ENCODE measurements at places on chromosomes 1 and 21. TPM values are rescaled to one million over a fixed set of nuclear protein-coding genes. Genes with fewer than 3 reads are reported as not detected.

Gene RCC2
- 33.2 TPM for total RNA-seq

Gene GBP6
- not detected for total RNA-seq

Gene RHD
- not detected for total RNA-seq

Gene OLIG1
- total RNA-seq: not detected

Gene PGM1
- 80.1 TPM for total RNA-seq

Gene COPA
- total RNA-seq: 170 TPM

Gene SH2D5
- under 0.01 TPM for total RNA-seq

Gene DISP3
- total RNA-seq: 0.88 TPM

Gene FAM43B
- 0.16 TPM for total RNA-seq

Gene ANXA9
- not detected for total RNA-seq

Gene TNFSF4
- 0.73 TPM for total RNA-seq

Gene CNKSR1
- 2.2 TPM for total RNA-seq

Gene SLAMF8
- total RNA-seq: 15.4 TPM

Gene SLC1A7
- not detected for total RNA-seq

Gene CHML
- total RNA-seq: 6.4 TPM

Gene NMNAT2
- total RNA-seq: 2.4 TPM

Gene OR10X1
- not detected for total RNA-seq

Gene OR2M3
- under 0.01 TPM for total RNA-seq

Gene GRIK3
- total RNA-seq: 10.0 TPM

Gene ANKRD34A
- 0.59 TPM for total RNA-seq

Gene HES3
- not detected for total RNA-seq

Gene BCL2L15
- 0.48 TPM for total RNA-seq

Gene HMGB4
- not detected for total RNA-seq

Gene AMY1C
- total RNA-seq: not detected

Gene SPRR2A
- total RNA-seq: not detected

Gene CA6
- not detected for total RNA-seq

Gene MASP2
- total RNA-seq: not detected

Gene CAMK2N1
- 17.0 TPM for total RNA-seq

Gene PRDM16
- 0.48 TPM for total RNA-seq

Gene LPGAT1
- 61.1 TPM for total RNA-seq

Gene SHE
- 21.3 TPM for total RNA-seq

Gene ORC1
- total RNA-seq: 0.96 TPM

Gene MPZ
- 3.6 TPM for total RNA-seq

Gene PLEKHA6
- 34.0 TPM for total RNA-seq

Gene DAB1
- 0.59 TPM for total RNA-seq

Gene HAPLN2
- total RNA-seq: not detected

Gene LMOD1
- total RNA-seq: 92.2 TPM
